HAP-1 (cell line): ENCODE measurements at places on chromosomes 16 and 17.

DNA sequence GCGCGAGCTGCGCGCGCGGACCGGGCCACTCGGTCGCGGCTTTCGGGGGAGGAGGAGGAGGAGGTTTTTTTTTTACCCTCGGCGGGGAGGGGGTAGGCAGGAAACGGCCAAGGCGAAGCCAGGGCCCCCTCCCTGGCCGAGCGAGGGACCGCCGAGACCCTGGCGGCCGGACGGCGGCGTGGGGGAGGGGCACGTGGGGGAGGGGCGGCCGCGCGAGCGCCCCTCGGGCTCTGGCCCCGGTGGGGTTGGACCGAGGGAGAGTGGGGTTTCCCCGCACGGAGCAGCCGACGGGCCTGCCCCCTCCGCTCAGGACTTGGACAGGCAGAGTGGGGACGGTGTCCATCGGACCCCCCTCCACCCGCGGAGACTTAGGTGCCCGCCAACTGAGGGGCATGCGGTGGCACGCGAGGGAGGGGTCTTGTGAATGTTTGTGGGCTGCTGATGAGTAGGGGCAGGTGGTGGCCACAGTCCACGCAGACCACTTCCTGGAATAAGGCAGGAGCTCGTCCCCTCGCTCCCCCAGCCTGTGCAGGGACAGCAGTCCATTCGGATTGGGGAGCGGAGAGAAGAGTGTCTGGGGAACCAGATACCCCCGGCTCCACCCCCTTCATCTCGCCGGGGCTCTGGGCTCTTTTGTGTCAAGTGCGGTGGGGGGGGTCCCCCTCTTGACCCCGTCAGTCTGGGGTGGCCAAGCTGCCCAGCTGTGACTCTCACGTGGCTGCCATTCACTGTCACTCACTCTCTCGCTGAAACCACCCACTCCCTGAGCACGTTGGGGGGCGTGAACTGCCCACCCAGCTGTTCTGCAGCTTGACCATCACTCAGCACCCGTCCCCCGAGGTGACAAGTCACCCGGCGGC lies 3.0 kb upstream of the CHD3 start:
- DNase-seq: peak; percentile 75

DNA sequence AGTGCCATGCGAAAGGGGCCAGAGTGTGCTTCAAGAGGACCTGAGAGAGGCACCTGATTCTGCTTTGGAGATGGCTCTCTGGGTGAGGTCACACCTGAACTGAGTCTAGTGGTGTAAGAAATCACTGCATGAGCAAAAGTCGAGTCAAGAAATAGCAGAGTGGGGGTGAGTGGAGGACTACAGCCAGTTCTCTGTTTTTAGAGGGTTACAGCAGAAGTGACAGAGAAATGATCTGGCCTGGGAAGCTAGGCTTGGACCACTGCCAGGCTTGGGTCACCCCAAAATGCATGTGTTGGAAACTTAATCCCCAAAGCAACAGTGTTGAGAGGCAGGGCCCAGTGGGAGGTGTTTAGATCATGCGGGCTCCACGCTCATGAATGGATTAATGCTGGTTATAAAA lies 312.0 kb downstream of the CBLN1 start:
- DNase-seq: no peak

DNA sequence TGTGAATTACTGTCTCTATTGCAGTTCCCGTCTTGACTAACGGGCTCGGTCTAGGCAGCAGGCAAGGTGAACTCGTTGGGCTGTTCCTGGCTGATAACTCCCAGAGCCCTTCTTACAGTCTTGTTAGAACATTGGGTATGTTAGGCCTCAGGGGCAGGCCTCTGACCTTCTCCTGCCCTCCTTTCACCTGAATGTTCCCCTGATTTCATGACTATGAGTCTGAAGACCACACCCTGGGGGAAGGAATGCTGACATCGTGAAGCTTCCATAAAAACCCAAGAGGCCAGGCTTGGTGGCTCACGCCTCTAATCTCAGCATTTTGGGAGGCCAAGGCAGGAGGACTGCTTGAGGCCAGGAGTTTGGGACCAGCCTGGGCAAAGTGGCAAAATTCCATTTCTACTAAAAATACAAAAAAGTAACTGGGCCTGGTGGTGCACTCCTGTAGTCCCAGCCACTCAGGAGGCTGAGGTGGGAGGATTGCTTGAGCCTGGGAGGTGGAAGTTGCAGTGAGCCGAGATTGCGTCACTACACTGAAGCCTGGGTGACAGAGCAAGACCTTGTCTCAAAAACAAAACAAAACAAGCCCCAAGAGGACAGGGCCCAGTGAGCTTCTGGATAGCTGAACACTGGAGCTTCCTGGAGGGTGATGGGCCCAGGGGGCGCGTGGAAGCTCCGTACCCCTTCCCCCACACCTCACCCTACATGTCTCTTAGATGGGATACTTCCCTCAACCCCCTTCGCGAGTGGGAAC lies 47.8 kb upstream of the FBXO47 start:
- no peak for DNase-seq

DNA sequence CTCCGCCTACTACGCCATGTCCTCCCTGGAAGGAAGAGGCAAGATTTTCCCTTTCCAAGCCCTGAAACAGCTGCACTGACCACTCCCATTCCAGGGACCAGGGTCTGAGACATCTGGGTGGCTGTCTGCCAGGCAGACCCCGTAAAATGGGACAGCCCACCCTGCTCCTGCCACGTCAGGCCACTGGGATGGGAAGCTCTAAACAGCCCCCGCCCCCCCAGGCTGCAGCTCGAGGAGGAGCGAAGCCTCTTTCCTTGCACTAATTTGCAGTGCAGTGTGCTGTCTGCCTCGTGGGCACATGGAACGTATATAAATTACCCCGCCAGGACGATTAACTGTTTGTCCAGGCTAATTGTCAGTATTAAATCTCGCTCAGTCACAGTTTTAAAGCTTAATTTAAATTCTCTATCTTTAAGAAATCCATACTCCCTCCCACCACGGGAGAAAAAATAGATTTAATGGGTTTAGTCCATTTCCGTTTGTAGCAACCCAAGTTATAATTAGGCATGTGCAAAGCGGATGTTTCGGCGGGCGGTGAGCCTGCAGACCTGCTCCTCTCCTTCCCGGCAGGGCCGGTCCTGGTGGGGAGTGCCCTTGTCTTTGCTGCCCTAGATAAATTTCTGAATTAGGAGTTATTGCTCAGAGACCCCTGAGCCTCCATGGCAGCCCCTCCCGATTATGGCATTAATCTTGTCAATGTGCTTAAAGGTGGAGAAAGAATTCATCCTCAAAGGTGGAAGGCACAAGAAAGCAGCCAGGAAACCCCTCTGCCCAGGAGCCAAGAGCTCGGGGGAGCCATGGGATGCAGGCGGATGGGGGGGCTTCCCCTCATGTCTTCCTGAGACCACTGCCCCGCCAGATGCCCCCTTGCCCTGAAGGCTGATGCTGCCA lies 268.0 kb upstream of the TNRC6C start:
- no peak for DNase-seq

GRCh38 chr16:73350707-73351452 lies 303.0 kb upstream of the ZFHX3 start:
- no peak for DNase-seq

- peak; percentile 97 for DNase-seq
Observed at GRCh38 chr16:2963723-2964474, at the start of gene KREMEN2. TSS of gene KREMEN2 (plus strand) at chr16:2964275. CDS start at chr16:2964521, 246 bp downstream.

- DNase-seq: no peak
Observed at GRCh38 chr17:66677201-66677981, 157.5 kb upstream of the CACNG5 start.

GRCh38 chr17:38709864-38710603 lies 5.0 kb downstream of the MLLT6 start:
- no peak for DNase-seq

- no peak for DNase-seq
Observed at GRCh38 chr16:77944631-77945030, 77.7 kb upstream of the CLEC3A start.

- no peak for DNase-seq
Observed at GRCh38 chr17:7023576-7024401, 939 bp downstream of the BCL6B start.

GRCh38 chr17:29022074-29022473 lies 16.2 kb upstream of the SEZ6 start:
- no peak for DNase-seq

DNA sequence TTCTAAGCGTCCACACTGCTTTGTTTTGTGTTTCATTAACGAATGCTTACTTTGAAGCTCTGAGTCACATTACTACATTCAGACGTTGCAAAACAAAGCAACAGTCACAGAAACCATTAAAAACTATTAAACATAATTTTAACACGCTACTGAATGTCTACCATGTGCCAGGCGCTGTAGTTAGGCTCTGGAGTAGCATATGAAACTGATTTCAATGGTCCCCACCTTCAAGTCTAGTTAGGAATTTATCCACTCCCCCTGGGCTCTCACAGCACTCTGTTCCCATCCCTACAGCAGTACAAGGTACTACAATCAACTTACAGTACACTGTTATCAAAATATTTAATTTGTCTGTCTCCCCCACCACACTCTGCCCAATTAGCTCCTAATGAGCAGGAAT lies 631 bp downstream of the UTP6 start:
- no peak for DNase-seq

GRCh38 chr17:45035848-45036247 lies 15.6 kb downstream of the DCAKD start:
- no peak for DNase-seq

GRCh38 chr16:67967958-67968399 lies 458 bp downstream of the SLC12A4 start:
- no peak for DNase-seq

GRCh38 chr17:602436-602835 lies 112.2 kb downstream of the VPS53 start:
- no peak for DNase-seq

DNA sequence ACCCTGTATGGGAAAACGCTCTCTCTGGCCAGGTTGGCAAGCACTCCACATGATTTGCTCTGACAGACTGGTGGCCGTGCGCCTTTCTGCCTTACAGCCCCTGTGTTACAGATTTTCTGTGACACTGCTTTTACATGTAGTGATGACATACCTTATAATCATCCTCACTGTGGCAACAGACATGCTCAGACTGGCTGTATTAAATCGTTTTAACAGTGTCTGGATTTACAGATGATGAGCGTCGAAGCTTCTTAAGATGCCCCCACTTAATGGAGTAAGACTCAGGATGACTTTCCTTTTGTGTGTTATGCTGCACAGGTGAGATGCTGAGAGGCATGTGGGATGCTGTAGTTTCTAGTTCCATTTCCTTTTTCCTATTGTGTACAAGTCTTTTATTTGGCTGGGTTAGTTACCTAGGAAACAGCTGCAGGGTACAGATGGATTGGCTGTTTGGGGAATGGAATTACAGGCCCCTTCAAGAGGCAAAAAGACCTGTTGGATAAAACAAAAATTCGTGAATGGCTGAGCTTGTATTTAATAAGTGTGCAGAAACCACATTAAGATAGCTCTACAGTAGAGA lies 20.9 kb upstream of the VWA3A start:
- no peak for DNase-seq

DNA sequence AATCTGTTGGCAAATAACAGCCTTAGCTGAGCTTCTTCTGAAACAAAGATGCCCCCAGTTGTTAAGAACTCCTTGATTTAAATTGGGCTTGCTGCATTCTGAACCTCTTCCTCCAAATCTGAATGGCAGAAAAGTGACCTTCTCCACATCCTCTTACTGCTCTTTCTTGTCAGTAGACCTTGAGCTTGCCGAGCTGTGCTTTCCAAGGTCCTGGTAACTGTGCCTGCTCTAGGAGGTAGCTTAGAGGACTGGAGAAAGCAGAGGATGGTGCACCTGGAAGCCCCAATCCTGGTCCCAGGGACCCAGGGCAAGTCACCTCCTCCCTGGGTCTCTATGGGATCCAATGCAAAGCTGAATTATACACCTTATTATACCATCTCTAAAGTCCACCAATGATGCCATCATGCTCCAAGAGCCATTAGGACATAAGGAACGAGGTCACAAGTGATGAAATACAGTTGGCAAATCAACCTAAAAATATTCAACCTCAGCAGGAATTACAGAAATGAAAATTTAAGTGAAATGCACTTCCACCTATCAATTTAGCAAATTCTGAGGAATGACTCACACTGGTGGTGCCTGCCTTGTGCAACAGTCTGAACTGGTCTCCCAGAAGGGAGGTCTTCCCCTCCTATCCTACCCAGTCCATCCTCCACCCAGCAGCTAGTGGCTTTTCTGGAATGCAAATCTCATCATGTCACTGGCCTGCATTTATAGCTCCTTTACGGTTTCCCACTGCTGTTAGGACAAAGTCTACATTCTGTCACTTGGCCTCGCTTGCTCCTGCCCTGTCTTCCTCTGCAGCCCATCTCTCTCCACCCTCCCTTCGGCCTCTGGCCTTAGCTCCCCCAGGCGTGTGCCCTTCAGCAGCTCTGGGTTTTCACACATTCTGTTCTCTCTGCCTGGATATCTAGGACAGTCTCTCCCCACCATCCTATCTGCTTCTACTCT lies 36.6 kb downstream of the TOM1L2 start:
- no peak for DNase-seq

DNA sequence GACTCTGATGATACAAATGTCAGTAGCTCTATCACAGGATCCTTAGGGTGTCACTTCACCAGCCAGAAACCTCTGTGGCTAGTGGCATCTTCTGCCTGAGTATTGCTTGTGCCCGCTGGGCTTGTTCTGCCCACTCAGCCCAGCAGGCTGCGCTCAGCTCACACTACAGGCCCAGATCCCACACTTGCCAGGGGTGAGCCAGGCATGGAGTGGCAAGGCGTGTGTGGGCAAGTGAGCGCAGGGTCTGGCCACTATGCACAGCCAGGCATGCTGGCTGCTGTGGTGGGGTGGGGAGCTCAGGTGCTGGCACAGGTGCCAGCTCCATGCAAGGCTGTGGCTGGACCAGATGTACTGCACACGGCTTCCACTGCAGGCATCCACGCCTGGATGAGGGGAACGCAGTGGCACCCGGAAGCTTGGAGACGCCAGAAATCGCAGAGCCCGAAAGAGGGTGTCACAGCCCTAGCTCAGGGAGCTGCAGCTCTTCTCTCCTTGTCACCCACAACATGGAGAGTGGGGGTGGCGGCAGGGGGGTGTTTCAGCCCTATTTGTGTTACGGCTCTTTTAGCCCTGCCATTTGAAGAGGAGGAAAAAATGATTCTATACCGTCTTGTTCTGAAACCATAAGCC lies 10.2 kb downstream of the CFAP97D1 start:
- DNase-seq: no peak

- DNase-seq: no peak
Observed at GRCh38 chr16:49749816-49750215, 106.1 kb downstream of the ZNF423 start.

DNA sequence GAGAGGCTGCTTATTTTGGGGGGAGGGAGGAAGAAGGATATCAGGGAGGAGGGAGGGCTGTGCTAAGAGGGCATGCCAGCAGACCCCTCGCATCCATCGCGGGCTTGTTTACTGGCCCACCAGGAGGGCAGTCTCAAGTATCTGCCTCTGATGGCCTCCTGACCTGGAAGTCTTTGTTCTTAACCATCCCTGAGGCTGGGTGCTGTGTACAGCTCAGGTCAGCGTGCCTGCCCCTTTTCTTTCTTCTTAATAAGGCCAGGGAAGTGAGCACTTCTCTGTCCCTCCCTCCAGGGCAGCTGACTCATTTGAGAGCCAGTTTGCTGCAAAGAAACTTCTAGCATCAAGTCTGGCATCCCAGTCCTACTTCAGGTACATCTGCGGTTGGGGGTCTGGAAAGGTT lies 157.0 kb downstream of the CCDC182 start:
- no peak for DNase-seq
